GM06990 (cell line): ENCODE measurements at places on chromosomes 3 and 15.

GRCh38 chr15:78810362-78811123 is 721 bp downstream of the ADAMTS7 start:
- DNase-seq = no peak

DNA sequence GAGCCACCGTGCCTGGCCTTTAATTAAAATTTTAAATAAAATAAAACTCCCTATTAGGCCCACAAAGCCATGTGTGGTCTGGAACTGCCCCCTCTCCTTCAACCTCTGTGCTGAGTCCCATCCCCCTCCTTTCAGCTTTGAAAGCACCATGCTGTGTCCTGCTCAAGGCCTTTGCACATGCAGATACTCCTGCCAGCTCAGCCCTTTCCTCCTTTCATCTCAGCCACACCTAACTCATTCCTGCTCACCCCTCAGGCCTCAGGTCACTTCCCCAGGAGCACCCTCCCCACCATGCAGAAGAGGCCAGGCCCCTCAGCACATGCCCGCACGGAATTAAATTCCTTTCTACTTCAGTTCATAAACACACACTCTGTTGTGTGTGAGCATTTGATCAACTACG is 28.1 kb downstream of the ATRIP start:
- no peak for DNase-seq

GRCh38 chr15:31230630-31231485 is 95.8 kb upstream of the KLF13 start:
- peak; percentile 85 for DNase-seq

DNA sequence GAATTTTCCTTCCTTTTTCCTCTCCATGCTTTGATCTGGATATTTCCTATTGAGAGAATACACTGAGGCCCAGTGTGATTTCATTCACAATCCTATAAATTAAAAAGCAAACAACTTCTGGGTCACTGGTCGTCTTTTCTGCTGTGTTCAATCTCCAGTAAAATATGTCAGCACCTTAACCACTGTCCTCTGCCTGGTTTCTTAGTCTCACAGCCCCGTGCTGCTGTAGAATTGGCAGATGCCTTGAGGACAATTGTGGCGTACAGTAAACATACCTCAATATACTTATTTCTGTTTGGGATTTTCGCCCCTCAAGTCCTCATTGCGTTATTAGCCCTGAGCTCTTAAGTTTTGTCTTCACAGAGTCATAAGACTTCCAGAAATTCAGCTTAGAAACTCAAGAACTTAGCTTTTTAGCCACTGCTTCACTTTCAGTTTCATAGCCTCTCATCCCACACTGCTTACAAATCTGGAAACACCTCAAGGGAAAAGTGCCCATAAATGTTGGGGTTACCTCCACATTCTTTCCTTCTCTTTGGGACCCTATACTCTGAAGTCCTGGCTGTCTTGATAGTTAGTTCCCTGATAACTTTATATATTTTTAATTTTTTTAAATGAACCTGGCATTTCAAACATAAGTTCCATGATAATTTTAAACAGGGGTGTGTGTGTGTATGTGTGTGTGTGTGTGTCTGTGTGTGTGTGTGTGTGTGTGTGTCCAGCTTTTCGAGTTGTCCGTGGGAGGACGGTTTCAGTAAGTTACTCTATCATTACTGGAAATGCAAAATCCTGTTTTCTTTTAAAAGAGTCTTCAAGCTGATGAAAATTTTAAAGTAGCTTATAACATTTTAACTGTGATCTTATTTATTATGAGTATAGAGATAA is 238.4 kb upstream of the CTDSPL start:
- no peak for DNase-seq

DNA sequence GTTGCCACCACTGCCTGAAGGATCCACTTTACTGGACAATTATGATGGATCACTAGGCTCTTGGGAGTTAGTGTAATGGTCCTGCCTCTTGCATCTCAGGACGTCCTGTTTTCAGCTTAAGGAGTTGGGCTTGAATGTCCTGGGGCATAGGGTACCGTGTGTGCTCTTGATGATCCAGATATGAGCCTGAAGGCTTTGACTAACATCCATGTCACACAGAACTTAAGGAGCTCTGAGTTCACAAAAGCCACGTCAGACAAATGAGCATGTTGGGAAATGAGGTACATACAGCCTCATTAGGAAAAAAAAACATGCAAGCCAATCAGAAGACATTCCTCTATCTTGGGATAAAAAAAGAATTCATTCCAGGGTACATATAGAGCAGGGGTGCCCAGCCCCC is 40.8 kb downstream of the CA12 start:
- DNase-seq = no peak

DNA sequence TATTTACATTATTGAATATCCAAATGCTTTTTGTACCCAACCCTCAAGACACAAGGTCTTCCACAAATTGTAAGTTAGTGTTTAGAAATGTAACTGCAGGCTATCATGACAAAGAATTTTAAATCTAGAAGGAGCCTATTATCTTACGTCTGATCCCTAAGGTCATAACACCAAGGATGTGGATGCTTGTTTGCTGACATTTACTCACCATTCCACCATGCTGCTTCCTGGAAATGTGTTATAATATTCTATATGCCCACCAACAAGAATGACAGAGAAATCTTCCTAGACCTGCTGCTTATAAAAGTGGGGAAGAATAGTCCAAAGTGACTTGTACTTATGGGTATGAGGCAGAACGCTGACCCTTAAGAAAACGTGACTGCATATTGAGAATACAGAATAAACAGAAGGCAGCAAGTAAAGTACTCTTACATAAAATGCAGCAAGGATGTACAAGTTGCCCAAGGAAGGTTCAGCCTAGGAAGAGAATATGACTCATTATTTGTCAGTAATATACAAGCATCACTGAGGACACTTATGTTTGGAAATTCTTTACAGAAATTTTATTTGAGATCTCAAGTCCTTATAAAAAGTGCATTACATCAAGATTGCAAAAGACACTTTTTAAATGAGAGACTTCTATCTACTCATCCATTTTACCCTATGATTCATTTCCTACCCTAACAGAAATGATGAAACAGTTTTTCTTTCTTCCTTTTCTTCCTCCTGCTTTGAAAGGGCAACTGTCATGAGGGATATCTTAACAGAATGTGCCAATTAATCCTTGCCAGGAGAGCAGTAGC is 59.6 kb downstream of the ESYT3 start:
- DNase-seq = no peak

DNA sequence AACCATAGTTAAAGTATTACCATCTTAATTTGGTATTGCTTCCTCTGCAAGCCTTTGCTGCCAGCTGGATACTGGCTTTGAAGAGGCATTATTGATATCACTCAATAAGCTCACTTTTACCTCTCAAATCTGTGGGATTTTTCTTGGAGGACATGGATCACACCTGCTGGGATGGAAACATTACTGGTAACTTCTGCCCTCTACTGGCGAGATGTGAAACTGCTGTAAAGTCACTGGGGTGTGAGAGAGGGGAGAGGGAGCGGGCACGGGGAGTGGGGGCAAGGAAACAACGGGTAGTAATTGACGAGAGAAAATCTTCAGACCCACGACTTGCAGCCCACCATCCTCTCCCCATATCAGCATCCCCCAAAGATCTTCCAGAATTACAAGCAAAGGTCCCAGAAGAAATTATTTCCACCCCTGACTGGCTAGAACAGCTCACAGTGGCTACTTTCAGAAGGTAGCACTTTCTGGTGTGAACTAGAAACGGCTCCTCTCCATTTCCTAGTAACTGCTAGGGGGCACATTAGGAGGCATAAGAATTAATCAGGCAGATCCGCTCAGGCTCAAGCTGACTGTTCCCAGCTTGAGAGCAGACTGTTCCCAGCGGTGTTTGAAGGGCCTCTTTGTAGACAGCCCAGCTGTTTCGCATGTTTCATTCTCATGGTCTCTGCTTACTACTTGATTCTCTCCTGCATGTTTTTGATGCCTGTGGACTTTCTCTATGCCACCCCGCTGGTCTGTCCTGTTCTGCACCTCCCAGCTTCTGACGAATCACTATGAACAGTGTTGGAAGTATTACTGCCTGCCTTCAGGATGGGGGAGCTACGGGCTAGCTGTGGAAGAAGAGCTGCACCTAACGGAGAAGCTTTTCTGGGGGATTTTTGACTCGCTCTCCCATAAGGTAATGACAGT is 230.4 kb upstream of the CHRM5 start:
- no peak for DNase-seq

GRCh38 chr3:86673991-86674390 is 317.0 kb downstream of the VGLL3 start:
- no peak for DNase-seq

GRCh38 chr15:65920825-65921309 is 51.6 kb downstream of the RAB11A start:
- peak; percentile 59 for DNase-seq

- no peak for DNase-seq
Observed at GRCh38 chr3:4493941-4494894, 1.1 kb downstream of the ITPR1 start.

DNA sequence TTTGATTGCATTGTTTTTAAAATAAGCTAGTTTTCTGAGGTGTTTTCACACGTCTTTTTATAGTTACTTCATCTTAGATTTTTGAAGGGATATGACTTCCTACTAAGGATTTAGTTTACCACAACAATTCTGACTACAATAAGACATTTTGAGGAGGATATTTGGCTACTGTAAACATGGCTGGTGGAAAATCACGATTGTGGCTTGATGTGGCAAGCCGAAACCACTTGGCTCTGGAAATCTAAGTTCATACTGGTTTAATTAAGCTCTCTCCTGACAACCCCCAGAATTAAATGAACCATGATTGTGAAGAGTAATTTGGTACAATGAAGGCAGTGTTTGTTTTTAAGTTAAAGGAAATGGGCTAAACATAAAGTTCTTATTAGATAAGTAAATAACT is 30.8 kb downstream of the ST3GAL6 start:
- no peak for DNase-seq

- no peak for DNase-seq
Observed at GRCh38 chr3:192372616-192373015, 354.7 kb downstream of the FGF12 start.

GRCh38 chr15:48415036-48415886 is 84.0 kb downstream of the DUT start:
- DNase-seq = no peak

DNA sequence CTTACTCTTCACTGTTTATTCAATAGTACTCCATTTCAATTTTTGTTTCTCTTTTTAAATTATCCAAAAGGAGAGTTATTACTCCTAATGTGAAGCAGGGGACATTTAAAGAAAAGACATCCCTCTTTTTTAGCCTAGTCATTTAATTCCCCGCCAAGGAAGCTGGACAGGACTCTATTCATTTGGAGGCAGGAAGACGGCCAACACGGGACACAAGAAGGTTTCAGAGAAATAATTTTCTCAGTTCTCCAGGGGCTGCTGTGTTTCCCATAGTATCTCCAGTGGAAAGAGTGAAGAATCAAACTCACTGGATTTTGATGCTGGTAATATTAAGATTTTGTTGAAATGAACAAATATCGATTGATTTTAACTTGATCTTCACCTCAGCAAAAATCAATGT is 833.7 kb downstream of the ROBO2 start:
- DNase-seq = no peak

DNA sequence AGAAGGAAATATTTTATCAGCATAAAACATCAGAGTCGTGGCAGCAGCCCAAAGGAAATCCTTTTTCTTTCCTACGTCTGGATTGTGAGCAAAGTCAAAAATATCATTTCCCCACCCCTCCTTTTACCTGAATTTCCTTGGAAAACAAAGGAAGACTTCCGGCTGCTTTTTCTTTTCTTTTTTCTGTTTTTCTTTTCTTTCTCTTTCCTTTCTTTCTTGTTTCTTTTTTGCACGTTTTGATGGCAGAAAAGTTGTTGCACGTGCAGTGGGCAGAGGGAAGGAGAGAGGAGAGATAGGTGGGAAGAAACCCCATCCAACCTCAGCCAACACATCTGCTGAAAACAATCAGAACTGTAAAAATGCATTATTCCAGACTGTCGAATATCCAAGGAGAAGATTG is 544 bp upstream of the MYO1E start:
- no peak for DNase-seq

DNA sequence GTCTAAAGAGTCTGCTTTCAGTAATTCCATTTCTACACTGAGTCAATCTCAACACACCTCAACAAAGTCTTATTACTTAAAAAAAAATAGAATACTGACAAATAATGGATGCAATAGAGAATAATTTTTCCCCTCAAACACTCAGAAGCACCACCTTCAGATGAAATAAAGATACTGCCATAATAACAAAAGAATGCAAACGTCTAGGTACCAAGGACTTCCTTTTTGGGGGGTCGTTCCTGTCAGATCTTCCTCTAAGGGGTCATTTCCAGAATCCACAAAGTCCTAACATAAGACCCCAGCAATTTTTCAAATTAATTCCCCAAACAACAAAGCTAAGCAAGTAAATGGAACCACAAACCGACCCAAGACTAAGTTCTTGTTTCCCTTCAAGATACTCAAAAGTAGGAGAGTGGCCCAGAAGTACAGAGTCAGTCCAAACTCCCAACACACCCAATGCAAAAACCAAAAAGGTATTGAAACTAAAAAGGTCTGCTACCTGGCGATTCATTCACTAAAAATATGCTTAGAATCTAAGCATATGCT is 1.3 kb downstream of the RYK start:
- no peak for DNase-seq

DNA sequence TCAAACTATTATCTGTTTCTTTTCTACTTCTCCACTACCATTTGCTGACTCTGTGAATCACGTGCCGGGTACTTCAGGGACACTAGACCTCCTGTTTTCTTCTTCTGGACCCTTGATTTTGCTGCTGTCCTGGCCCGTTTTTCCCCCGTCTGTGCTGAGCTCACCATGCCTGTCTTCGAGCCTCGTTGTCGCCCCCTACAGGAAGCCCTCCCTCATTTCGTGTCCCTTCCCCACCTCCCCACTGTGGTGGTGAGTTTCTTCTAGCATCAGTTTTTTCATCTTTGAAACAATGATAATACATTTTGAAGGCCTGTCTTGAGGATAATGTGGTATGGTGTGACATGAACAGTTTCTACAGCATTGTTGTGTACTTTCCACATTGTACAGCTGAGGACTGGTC is 12.8 kb downstream of the GABRG3 start:
- no peak for DNase-seq

- no peak for DNase-seq
Observed at GRCh38 chr15:87245592-87245991, 1010.9 kb downstream of the NTRK3 start.

GRCh38 chr3:138439646-138440045 is 5.2 kb downstream of the ESYT3 start:
- no peak for DNase-seq

DNA sequence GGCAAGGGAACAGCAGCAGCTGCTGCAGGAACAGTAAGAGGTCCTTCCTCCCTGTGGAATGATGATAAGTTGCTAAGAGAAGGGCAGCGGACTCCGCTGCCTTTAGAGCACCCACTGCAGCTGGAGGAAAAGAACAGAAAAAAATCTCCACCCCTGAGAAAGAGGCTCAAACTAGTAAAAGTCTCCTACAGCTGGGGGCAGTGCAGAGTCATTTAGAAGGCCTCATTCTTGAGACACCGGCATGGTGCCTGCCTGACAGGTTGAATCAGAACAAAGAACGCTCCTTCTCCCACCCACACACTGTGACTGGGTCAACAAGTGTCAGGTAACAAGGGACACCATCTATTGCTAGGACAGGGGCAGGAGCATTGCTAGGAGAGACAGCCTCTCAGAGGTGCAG is 188.4 kb downstream of the ABHD5 start:
- DNase-seq = no peak
